Cerebellum (tissue), 4 donors: ENCODE measurements at places on chromosomes 3 and 15. TPM values are rescaled to one million over a fixed set of nuclear protein-coding genes. Genes with fewer than 3 reads are reported as not detected.

The MYD88 gene
- total RNA-seq: 3.4 TPM

The GRK7 gene
- 0.09 TPM for total RNA-seq

The LIPH gene
- total RNA-seq: not detected

DNA sequence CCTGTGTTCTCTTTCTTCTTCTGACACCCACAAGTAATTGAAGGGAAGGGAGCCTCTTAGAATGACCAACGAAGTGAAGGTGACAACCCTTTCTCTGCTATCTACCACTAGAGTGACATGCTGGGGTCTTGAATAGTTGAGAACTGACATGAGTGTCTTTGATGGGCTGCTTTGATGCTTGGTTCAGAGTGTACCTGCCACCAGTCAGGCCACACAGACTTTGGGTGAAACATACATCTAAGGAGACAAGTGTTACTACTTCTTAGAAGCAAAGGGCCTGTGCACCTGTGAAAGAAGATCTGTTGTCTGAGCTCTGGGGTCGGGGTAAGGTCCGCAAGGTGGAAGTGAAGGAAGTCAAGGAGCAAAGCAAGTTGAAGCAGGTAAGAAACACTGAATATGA lies 1040.7 kb upstream of the CFAP20DC start:
- no peak for DNase-seq

DNA sequence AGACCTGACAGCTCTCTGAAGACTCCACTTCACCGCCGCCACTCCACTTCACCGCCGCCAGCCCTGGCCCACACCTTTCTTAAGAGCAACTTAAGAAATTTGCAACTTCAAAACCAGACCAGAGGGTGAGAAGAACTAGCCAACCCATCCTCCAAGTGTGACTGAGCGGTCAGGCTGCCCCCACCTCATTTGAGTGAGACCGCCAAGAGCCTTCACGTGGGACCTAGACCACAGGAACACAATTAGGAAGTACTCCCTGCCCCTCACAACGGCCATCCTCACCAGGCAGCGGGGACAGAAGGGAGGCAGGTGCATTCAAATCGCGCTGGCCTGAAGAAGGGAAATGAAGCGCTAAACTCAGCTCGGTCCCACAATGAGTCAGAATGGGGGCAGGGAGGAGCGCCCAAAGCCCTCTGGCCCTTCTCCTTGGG lies 156.8 kb upstream of the BCL6 start:
- DNase-seq: no peak

- DNase-seq: no peak
Observed at GRCh38 chr3:57298041-57298440, 5.6 kb upstream of the ASB14 start.

DNA sequence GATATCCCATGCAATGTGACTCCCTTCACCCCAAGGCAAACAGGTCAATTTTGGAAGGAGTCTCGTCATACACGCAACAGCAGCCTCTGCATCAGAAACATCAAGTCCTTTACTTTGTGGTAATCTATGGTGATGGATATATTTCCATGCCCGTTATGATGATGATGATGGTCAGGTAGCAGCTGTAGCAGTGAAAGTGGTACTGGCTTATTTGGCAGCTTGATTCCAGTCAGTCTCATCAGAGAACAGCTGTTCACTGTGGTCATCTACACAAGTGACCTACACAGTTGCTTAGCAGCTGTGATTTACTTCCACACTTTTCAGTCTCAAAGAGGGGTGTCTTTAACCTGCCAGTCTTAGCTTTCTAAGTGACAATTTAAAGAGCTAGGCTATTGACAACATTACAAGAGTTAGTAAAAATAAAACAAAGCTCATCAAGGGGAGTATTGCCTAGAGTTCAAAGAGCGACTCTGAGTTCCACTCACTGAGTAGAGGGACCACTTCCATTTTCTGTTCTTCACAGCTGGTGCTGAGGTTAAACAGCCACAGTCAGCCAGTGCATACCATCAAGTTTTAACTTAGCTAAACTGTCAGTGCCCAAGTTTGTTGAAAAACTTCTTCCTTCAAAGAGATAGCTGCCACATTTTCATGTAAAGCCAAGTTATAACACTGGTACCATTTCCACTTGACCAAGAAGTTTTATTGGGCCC lies 587.4 kb upstream of the KCNMB2 start:
- no peak for DNase-seq

GRCh38 chr3:182524711-182525401 lies 268.4 kb upstream of the ATP11B start:
- no peak for DNase-seq

DNA sequence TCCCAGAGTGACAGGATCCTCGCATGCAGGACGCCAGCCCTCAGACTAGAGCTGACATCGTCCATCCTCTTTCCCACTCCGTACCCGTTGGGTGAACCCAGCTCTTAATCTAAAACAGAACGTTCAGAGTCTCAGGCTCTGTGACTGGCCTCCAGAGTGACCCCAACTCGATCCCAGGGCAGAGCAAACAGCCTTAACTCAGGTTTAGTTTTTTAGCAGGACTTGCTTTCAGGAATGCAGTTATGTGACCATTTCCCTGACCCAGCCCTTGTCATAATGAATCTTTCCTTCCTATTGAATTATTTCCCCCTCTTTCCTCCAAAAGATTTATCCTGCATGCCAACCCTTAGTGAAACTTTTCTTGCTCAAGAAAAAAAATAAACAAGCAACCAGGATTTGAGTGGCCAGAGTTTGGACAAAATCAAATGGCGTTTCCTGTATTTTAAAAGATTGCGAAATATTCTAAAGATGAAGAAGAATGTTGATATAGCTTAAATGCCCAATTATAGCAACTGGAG lies 47.8 kb upstream of the RARB start:
- no peak for DNase-seq

GRCh38 chr3:193556841-193557240 lies 2.1 kb upstream of the ATP13A4 start:
- peak; percentile 8 for DNase-seq

The SLC12A1 gene
- 4.0 TPM for total RNA-seq

The CADM2 gene
- total RNA-seq: 74.3 TPM

The FBXO40 gene
- total RNA-seq: not detected

The ACKR2 gene
- not detected for total RNA-seq

DNA sequence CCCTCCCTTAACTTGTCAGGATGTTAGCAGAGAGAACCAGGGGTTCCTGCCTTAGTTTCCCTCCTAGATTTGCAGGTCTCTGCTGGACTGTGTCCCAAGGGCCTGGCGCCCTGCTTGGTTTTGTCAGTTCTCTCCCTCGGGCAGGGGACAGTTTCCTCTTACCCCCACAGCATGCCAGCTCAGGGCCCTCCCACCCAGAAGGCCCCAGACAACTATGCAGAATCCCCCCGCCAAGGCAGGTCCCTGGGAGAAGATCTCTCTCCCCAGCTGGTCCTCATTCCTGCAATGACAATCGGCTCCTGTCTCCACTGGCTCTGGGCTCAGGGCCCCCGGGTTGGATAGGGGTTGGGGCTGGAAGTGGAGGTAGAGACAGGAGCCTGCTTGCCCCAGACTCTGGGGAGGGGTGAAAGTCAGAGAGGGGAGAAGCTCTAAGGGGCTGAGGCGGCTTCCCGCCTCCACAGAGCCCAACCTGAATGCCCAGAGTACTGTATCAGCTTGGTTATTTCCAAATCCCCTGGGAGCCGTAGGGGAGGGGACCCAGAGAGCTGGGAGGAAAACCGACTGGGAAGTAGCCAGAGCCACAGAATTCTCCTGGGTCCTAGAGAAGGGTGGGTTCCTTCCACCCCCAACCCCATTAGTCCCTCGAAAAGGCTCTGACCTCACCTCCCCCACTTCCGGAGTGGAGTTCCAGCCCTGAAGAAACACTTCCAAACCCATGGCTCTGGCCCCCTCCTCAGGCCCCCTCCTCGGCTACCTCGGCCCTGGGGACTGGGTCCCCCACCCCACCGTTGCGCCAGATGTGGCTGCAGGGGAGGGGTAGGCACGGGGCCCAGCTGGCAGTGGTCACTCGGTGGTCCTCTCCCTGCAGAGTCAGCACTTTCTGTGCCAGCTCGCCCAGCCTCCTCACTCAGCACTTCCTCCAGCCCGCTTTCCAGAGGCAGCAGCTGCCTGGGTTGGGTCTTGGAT lies 3.8 kb upstream of the LOXL1 start:
- DNase-seq: no peak

DNA sequence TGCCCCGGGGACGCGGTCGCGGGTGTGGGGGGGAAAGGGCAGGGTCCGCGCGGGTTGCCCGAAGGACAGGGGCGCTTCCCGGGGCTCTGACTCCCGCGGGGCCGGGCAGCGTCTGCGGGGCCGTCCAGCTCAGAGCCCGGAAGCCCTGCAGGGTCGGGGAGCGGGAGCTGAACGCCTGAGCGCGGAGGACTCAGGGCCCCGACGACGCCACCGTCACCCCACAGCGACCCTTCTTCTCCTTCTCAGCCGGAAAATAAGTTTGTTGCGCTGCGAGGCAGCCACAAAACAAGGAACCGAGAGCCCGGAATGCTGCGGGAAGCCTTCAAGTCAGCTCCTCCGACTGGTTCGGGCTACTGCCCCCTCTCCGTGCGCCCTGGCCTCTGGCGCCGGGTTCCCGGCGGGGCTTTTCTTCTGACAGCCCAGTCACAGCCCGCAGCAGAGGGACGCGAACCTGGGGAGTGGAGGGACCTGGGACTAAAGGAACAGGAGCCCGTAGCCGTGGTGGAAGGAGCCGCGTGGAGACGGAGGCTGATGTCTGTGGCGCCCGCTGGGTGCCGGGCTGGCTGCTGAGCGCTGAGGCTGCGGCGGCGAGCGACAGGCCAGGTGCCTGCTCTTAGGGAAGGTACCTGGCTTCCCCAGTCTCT lies 484 bp downstream of the CNTN4 start:
- DNase-seq: peak; percentile 42

DNA sequence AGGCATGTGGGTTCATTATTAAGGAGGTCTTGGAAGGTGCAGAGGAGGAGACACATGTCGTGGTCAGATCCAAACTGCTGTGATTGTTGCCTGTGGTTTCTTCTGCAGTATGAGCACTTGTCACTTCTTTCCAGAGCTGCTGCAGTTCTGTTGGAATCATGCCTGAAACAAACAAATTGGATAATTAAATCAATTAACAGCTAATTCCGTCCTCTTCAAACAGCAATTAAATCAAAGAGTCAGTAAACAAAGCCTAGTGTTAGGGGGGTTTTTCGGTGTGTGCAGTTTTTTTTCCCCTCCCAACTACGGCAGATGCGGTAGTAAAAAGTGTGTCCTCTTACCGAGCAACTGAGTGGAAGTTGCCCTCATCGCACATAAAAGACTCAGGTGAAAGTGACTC lies 542.2 kb downstream of the FOXP1 start:
- DNase-seq: no peak
